Activated CD4-positive, alpha-beta T cell treated with anti-CD3 and anti-CD28 coated beads for 36 hours (primary cell): ENCODE measurements at places on chromosomes 7 and 10. TPM values are rescaled to one million over a fixed set of nuclear protein-coding genes. Genes with fewer than 3 reads are reported as not detected.

Gene ZNF365
- total RNA-seq: 0.32 TPM

DNA sequence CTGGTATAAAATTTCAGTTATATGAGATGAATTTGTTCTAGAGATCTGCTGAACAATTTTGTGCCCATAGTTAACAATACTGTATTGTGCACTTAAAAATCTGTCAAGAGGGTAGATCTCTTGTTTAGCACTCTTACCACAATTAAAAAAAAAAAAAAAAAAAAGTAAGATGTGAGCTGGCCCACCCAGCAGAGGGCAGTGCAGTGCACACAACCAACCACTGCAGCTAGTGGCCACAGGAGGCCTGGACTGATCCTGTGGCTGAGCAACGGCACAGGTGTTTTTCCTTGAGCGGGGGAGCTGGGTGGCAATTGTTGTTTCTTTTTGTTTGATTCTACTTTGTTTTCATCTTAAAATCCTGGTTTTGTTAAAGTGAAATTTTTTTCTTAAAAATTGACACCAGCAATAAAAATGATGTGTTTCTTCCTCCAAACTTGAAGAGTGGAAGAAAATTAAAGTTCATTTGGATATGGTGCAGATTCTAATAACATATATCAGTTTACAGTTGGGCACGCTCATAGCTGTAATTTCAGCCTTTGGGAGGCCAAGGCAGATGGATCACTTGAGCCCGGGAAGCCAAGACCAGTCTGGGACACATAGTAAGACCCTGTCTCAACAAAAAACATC, 171.1 kb upstream of the TBX20 start:
- no peak overlapping the region for H3K4me3 ChIP-seq
- no peak overlapping the region for H3K27ac ChIP-seq
- H3K36me3 ChIP-seq: no peaks in the 10 kb centered on the region
- H3K27me3 ChIP-seq: peaks cover 3% of the 10 kb centered on the region

DNA sequence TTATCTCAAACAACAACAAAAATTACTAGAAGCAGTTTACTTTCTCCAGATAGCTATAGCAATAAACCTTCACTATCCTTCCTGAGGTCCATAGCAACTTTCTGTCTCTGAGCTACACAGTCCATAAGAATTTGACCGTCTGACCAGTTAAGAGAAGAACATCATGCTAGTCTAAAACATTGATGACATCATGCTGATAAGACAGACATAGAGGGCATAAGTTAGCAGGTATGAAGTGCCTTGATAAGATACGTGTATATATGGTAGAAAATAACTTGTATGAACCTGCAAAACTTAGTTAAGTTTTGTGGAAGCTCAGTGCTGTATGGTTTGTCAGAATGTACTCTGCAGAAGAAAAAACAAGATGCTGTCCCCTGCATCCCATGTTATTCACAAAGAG, 353.0 kb downstream of the GRID1 start:
- no peak overlapping the region for H3K4me3 ChIP-seq
- H3K4me1 ChIP-seq: peaks cover 7% of the 10 kb centered on the region
- DNase-seq: no peak
- no peak overlapping the region for H3K27ac ChIP-seq

- H3K4me1 ChIP-seq: no peaks in the 10 kb centered on the region
- H3K36me3 ChIP-seq: no peaks in the 10 kb centered on the region
- H3K4me3 ChIP-seq: no peak overlapping the region
- peaks cover 35% of the 10 kb centered on the region for H3K27me3 ChIP-seq
Measured at GRCh38 chr7:55026867-55027490, 8.2 kb downstream of the EGFR start.

DNA sequence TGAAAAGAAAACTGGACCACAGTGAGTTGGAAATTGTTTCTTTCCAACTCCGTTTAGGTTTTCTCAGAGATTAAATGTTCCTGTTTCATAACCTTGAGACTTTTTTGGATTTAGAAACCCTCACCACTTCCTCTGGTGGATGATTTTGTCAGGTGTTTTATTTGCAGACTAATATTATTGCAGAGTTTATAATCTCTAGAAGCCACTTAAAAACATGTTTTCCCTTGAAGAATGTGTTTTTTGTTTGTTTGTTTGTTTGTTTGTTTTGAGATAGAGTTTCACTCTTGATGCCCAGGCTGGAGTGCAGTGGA, 520 bp upstream of the MICU1 start:
- H3K4me1 ChIP-seq: peaks cover 7% of the 10 kb centered on the region
- peak overlapping the region; percentile 94 for H3K4me3 ChIP-seq
- H3K27ac ChIP-seq: peak overlapping the region; percentile 91
